Endothelial cell of umbilical vein (primary cell): ENCODE measurements at places on chromosomes 4 and X. TPM values are rescaled to one million over a fixed set of nuclear protein-coding genes. Genes with fewer than 3 reads are reported as not detected.
A peak's percentile ranks its signal among the peaks of the same experiment; 100 is the strongest.

GRCh38 chr4:112147697-112148096, 2.4 kb downstream of the FAM241A start:
- H3K4me3 ChIP-seq, result peak overlapping the region; percentile 91
- peak overlapping the region; percentile 77 for H3K27ac ChIP-seq
- H3K27me3 ChIP-seq, result no peaks in the 10 kb centered on the region
- peak; percentile 67 for DNase-seq

Gene ARHGEF38
- polyA plus RNA-seq, result not detected in 2 replicates

Gene GPRIN3
- 0.16 and 0.17 TPM in 2 replicates for polyA plus RNA-seq

DNA sequence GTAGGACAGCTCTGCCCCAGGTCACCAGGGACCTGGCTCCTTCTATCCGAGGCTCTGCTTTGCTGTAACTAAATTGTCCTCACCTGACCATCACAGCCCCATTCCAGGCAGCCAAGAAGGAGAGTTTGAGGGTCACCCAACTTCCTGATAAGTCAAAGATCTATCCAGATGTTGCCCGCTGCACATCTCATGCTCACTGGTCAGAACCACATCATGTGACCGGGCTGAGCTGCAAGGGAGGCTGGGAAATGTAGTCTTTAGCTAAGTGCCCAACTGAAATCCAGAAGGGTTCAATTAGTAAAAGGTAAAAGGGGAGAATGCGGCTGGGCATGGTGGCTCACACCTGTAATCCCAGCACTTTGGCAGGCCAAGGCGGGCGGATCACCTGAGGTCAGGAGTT, 18.4 kb downstream of the HMX1 start:
- H3K4me3 ChIP-seq, result no peak overlapping the region
- peaks cover 32% of the 10 kb centered on the region for H3K27me3 ChIP-seq
- H3K36me3 ChIP-seq, result no peaks in the 10 kb centered on the region
- no peak for DNase-seq

Gene XK
- polyA plus RNA-seq, result 0.03 TPM in 2 replicates

DNA sequence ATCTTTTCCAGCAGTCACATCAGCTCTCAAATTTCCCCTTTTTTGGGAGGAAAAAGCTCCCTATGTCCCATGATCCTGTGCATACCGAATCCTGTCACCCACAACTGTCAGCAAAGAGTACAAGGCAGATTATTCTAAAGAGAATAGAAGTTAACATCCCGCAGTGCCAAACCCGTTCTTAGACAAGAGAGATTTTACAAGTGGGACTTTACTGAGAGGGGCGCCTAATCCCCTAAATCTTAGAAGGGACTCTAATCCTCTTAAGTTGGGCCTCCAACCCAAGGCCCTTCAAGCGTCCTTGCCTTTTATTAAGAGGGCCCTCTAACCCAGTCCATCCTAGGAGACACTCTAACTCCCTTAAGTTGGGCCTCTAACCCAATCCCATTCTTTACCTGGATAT, 193.9 kb downstream of the CPXCR1 start:
- DNase-seq, result no peak
- no peaks in the 10 kb centered on the region for H3K4me1 ChIP-seq
- H3K27ac ChIP-seq, result no peak overlapping the region
- no peaks in the 10 kb centered on the region for H3K36me3 ChIP-seq

GRCh38 chr4:96681218-96681617, 841.3 kb downstream of the PDHA2 start:
- peaks cover 17% of the 10 kb centered on the region for H3K4me1 ChIP-seq
- H3K27me3 ChIP-seq, result no peaks in the 10 kb centered on the region
- no peak overlapping the region for H3K27ac ChIP-seq
- no peak overlapping the region for H3K4me3 ChIP-seq

GRCh38 chr4:184097241-184097605, 120.5 kb downstream of the ENPP6 start:
- no peak overlapping the region for H3K4me3 ChIP-seq
- H3K36me3 ChIP-seq, result no peaks in the 10 kb centered on the region
- H3K27ac ChIP-seq, result no peak overlapping the region
- H3K27me3 ChIP-seq, result no peaks in the 10 kb centered on the region
